ENCODE measurements at places on chromosomes 11 and 22.

- DNase-seq = no peak
Observed at GRCh38 chr22:38751422-38752346, 4.1 kb downstream of the SUN2 start.

GRCh38 chr11:3086671-3087150, 29.5 kb upstream of the CARS1 start:
- no peak for DNase-seq

GRCh38 chr11:69157156-69157821, 1.6 kb downstream of the SMIM38 start:
- DNase-seq = no peak

DNA sequence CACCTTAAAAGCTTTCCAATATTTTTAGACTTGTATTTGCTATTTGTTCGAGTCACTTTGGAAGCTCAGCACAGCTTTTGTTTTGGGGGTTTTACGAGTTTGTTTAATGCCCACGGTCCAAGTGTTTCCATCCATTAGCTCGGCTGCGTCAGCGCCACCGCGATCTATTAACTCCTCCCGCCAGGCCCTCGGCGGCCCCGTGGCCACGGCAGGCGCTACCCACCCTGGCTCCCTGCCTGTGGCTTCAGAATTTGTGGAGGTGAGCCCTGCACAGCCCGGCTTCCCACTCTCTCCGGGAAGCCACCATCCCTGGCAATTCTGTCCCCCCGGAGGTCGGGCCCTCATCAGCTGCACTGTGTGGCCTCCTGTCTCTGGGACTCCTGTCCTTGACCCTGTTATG, 648.5 kb downstream of the BRD1 start:
- DNase-seq = no peak

- DNase-seq = no peak
Observed at GRCh38 chr22:21694795-21695429, 29.1 kb downstream of the PPIL2 start.

GRCh38 chr22:37917874-37918548, 11.9 kb downstream of the MICALL1 start:
- DNase-seq = no peak
